ENCODE measurements at places on chromosomes 13 and 19.

DNA sequence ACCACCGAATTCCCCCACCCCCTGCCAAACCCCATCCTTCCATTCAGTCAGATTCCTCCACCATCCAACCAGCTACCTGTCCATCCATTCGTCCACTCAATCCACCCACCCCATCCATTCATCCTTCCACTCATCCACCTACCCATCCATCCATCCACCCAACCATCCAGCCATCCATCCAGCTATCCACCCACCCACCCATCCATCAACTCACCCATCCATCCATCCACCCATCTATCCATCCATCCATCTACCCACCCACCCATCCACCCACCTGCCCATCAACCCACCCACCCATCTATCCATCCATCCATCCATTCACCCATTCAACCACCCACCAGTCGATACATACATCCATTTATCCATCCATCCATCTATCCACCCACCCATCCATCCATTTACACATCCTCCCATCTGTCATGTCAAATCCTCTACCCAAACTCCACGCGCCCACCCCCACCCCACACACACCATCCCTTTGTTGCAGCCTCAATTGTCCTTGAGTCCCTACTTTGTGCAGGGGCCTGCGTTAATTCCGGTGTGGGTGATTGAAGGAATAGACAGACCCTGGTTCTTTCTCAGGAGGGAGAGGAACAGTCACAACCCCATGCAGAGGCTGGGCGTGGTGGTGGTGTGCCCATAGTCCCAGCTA lies 5.3 kb upstream of the SLC5A5 start:
- no peak for DNase-seq

DNA sequence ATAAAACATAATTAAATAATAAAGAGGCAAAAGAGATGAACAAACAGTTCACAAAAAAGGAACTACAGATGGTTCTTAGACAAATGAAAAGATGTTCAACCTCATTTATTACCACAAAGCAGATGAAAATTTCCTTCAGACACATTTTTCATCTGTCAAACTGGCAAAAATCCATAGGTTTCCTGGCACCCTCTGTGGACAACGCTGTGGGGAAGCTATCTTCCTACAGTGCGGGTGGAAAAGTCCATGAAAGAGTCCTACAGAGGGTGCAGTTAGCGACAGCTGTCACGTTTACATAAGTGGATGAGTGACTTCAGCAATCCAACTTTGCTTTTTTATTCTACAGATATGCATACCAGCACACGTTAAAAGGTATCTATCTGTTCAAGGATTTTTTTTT lies 30.3 kb upstream of the PDCD5 start:
- no peak for DNase-seq

- DNase-seq: no peak
These were observed 574 bp downstream of the CYP2S1 start for GRCh38 chr19:41193430-41194156.

- no peak for DNase-seq
These were observed 7.0 kb upstream of the TMC4 start for GRCh38 chr19:54179921-54180461.

DNA sequence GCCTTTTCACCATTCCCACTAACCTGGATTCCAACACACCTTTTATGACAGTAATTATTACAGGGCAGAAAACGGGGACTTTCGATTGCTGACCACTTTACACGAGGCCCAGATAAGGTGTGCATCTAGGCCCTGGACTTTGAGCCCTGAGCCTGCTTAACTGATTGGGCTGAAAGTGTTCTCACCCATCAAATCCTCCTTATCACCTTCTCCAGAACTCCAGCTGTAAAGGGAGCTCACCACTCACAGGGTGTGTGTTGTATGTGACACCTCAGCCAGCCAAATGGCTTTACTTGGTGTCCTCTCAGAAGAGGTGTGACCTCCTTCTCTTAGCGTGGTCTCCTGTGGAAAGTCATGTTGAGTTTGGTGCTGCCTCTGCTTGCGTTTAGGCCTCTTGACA lies 36.5 kb downstream of the SIPA1L3 start:
- no peak for DNase-seq

GRCh38 chr13:34862716-34863115 lies 79.4 kb upstream of the NBEA start:
- DNase-seq: no peak

- DNase-seq: no peak
These were observed 10.6 kb downstream of the FUT6 start for GRCh38 chr19:5828661-5829566.

GRCh38 chr19:47901370-47901769 lies 15.3 kb upstream of the SULT2A1 start:
- DNase-seq: no peak

DNA sequence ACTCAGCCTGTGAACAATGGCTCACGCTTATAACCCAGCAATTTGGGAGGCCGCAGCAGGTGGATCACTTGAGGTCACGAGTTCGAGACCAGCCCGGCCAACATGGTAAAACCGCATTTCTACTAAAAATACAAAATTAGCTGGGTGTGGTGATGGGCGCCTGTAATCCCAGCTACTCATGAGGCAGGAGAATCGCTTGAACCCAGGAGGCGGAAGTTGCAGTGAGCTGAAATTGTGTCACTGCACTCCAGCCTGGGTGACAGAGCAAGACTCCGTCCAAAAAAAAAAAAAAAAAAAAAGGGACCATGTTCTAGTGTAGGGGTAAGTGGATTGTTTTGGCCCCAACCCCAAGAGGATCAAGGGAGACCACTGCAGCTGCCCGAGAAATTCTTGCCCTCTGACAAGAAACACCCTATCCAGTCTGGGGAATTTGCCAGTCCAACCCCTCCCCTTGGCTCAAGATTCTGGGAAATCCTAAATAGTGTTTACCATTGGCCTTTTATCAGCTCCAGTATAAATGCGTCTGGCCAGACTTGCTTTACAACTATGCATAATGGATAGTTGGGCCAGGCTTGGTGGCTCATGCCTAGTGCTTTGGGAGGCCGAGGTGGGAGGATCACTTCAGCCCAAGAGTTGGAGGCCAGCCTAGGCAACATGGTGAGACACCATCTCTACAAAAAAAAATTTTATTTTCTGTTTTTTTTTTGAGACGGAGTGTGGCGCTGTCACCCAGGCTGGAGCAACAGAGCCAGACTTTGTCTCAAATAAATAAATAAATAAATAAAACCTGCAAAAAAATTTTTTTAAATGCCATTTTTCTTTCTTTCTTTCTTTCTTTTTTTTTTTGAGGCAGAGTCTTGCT lies 5.1 kb upstream of the DHDH start:
- no peak for DNase-seq

DNA sequence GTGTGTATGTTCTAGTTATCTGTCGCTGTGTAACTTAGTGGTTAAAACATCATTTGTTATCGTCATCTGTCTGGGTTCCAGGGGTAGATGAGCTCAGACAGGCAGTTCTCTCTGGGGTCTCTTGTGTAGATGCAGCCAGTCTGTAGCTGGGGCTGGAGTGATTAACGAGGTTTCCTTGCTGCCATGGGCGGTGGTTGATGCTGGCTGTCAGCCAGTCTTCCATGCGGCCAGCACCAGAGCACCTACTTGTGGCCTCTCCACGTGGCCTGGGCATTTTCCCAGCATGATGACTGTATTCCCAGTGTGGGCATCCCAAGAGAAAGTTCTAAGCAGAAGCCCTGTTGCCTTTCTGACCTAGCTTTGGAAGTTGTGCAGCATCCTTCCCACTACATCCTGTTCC lies 10.7 kb downstream of the ERCC5 start:
- DNase-seq: no peak

- no peak for DNase-seq
These were observed 18.3 kb downstream of the THSD1 start for GRCh38 chr13:52387721-52388120.

Data from stimulated activated CD8-positive, alpha-beta memory T cell treated with anti-CD3 and anti-CD28 coated beads, Interleukin-2, amount 100 ng/mL, for 1 hour (primary cell).